ENCODE measurements at places on chromosomes 16 and 17. TPM values are rescaled to one million over a fixed set of nuclear protein-coding genes. Genes with fewer than 3 reads are reported as not detected.

GRCh38 chr17:36034127-36034526, 16.4 kb upstream of the CCL23 start:
- DNase-seq, result no peak

DNA sequence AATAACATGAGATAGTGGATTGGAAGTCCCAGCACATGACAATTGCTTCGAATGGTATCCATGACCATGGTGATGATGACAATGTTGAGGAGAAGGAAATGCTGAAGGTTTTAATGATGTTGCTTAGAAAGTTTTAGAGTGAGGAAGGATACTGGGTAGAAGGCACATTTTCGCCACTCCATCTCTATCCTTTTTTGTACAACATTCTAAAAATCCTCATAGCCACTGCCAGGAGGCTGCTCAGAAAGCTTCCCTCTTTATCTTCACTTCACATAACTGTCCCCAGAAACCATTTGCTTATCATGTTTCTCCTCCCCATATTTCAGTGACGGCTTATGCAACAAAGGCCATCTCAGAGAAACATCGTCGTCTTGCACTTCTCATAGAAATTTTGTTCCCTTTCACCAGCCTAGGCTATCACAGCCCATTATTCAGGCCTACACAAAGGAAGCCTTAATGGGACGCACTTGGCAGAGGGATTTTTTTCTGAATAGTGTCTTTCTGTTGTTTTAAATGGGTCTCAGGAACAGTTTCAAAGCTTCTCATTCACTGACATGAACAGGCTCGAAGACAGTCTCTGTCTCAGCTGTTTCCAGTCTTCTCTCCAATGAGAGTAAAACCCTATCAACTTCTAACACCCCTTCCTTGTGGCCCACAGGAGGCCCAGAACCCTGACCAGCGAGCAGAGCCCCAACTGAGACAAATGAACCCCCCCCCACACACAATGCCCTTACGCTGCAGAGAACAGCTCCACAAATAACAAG, 506.7 kb downstream of the HAPSTR1 start:
- DNase-seq, result no peak

DNA sequence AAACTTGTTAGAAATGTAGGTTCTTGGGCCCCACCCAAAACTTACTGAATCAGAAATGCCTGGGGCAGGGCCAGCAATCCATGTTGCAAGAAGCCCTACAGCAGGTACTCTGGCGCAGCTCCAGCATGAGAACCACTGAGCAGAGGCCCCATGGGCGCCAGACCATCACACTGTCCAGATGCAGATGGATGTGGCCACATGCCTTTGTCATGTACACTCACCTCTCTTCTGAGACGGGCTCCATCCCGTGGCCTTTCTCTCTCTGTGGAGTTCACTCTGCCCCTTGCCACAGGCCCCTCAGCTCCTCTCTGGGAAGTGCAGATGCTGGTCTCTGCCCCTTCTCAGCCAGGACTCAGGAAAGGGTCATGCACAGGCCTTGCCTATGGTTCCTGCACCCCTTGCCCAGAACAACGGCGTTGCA, 2.3 kb upstream of the CCNF start:
- no peak for DNase-seq

DNA sequence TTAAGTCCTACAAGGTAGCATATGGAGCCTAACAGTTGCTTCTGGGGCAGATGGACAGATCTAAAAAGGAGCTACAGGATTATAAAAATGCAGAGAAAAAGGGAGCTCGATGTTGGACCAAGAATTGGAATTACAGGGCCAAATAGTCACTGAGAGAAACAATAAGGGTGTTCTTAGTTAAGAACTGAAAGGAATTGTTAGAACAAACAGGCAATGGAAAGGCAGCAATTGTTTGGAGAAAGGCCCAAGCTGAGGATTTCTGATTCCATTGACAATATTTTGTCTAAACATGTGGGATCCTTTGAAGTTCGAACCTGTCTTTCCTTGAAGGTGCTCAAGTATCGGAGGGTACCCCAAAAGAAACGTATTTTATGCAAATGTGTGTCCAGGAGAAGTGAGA, 513.6 kb upstream of the CDH8 start:
- no peak for DNase-seq

GRCh38 chr16:22728167-22728836, 85.7 kb upstream of the HS3ST2 start:
- no peak for DNase-seq

GPR142 gene
- total RNA-seq, result not detected

KRTAP2-2 gene
- total RNA-seq, result not detected

AGRP gene
- total RNA-seq, result not detected

Data from activated CD4-positive, alpha-beta memory T cell treated with anti-CD3 and anti-CD28 coated beads for 36 hours (primary cell).